Stimulated activated CD4-positive, alpha-beta T cell treated with anti-CD3 and anti-CD28 coated beads, Interleukin-12 subunit alpha, Interleukin-12 subunit beta, amount 100 ng/mL, for 24 hours (primary cell): ENCODE measurements at places on chromosomes 1 and 21.
A peak's percentile ranks its signal among the peaks of the same experiment; 100 is the strongest.

- no peak for DNase-seq
Observed at GRCh38 chr1:18908911-18909771, 6.8 kb upstream of the ALDH4A1 start.

DNA sequence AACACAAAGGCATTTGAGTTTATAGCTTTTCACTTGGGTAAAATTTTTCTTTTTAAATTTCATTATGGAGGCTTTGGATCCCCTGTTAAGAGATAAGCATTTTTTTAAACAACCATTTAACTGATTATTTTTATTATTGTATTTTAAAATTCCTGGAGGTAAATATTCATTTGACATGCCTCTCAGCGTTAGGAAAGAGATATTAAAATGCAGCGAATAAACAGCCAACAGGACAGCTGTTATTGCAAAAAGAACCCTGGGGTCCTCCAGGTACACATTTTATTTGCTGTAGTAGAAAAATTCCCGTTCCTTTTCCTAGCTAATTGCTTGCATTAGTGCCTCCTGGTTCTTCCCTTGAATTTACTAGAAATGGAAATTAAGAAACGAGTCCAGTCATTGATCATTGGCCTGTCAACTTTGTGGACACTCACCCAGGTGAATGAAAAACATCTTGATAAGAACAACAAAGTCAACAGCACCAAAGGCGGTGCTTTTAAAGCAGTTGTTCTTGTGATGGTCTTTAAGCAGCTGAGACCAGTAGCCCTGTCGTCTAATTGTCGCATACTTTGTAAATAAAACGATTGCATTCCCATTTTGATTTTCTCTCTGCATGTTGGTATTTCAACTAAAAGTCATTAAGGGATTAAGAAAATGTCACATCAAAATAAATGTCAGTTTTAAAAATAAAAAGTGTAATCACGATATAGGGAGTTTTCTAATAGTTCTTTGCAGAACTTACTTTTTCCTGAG is 282.4 kb downstream of the GRIK1 start:
- no peak for DNase-seq

- DNase-seq = no peak
Observed at GRCh38 chr21:33230545-33231324, 997 bp downstream of the IFNAR2 start.

DNA sequence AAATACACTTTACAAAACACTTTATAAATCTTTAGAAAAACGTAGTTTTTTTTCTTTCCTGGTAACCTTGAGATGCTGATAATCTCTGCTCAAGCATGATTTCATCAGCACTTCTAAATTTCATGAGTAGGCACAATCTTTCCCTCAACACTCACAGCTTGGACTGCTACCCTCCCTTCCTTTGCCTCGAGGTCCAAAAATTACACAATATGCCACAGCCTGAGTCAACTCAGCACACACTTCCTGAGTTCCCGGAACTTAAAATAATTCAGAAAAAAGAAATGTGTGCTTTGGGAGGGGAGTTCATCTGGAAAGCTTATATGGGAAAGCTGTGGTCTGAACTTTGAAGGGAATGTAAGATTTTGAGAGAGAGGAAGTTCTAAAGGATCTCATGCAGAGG is 5.9 kb downstream of the CLCA2 start:
- no peak for DNase-seq

DNA sequence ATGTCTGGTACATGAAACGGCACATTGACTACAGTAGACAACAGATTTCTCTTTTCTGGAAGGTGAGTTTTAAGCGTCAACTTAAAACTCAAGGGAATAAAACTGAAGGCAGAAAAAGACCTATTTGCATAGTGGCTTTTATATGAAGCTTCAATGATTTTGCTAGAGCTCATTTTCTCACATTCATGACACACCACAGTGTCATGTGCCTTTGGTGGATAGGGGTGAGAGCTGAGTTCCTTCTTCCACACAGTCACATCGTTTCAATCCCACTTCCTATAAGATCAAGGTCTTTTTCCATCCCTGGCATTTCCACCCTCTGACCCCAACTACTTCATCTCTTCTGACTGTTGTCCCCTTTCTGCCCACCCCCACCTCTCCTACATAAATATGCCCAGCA is 31.0 kb downstream of the IL12RB2 start:
- no peak for DNase-seq

GRCh38 chr1:45205011-45205909 is 1.1 kb downstream of the ZSWIM5 start:
- DNase-seq = peak; percentile 10

GRCh38 chr1:244674446-244674845 is 21.5 kb downstream of the DESI2 start:
- no peak for DNase-seq

DNA sequence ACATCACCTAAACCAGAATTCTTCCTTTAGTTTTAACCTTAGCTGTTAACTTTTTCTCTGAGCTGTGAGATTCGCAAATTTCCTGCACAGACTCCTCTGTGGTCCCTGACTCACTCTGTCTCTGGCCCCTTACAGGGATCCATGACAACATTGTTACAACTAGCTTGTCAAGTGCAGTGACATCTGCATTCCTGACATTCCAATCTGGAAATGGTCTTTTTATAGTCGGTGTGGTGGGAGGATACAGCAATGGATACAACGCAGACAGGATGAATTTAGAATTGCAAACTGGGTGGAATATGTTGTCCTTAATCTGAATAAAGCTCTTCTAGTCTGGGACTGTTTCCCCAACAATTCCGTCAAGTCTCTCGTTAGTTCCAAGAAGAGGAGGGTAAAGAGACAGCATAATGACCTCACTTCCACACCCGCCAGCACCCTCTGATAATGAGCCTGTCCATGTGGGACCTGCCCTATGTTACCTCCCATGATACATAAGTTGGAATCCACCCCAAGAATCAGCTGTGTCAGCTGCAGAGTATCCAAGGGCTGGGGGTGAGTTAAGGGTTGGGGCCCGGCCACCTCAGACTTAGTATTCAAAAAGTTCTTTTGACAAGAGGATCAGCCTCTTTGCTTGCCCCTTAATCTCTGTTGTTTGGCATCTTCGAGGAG is 49.4 kb downstream of the ILDR2 start:
- no peak for DNase-seq

GRCh38 chr21:28671549-28672195 is 321.0 kb downstream of the LTN1 start:
- DNase-seq = no peak

DNA sequence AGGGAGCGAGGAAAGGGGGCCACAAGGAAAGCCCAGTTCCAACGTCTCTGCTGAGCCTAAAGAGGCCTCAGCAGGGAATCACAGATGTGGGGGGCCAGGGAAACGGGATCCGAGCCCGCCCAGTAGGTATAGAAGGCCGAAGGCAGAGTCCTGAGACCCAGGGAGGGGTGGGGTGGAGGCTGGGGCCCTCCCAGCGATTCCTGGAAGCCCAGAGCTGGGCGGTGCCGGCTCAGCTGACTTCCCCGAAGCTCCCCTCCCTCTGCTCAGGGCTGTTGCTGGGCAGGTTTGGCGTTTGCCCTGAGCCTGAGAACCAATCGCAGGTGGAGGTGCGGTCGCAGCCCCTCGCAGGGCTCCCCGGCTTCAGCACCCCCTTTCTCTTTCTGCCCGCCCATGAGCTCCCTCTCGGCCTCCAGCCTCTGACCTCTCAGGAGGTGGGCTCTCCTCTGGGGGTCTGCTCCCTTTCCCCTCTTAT is 12.8 kb downstream of the ADAMTSL4 start:
- DNase-seq = peak; percentile 84

DNA sequence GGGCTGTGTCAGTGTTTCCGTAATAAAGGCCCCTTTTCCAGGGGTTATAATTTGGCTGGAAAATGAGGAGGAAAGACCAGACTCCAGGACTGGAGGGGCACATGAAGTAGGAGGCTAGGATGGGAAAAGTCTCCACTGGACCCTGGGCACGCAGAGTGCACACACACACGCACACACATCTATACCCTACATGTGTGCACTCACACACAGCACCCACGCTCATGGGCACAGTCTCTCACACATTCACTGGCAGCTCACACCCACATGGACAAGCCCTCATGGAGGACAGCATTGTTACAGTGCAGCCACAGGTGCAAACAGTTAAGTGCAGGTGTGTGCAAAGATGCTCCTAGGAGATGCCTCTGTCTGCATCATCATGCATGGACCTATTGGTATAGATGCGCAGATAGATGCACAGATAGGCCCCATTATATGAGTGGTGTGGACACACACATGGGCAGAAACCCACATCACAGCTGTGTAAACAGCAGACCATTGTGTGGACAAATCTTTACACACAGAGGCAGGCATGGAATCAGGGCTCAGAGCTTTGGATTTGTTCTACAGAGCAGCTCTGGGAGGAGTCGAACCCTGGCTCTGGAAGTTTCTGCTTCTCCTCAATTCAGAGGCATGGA is 9.1 kb upstream of the RUNX3 start:
- no peak for DNase-seq

GRCh38 chr1:55604179-55604578 is 389.0 kb upstream of the USP24 start:
- DNase-seq = no peak
